ENCODE measurements at places on chromosomes 4 and X.

DNA sequence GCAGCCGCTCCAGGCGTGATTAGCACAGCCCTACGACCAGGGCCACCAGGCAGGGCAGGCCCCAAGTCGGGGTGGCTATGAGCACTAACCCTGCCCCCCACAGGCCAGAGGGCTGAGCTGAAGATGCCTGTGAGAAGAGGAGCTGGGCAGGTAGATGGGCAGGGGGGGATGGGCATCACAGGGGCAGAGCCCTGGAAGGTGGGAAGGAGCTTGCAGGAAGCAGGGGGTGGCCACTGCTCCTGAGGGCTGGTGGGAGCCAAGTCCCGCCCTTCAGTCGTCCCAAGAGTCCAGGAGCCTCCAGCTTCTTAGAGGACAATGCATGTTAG, 7.3 kb upstream of the MXD4 start:
- DNase-seq: no peak

DNA sequence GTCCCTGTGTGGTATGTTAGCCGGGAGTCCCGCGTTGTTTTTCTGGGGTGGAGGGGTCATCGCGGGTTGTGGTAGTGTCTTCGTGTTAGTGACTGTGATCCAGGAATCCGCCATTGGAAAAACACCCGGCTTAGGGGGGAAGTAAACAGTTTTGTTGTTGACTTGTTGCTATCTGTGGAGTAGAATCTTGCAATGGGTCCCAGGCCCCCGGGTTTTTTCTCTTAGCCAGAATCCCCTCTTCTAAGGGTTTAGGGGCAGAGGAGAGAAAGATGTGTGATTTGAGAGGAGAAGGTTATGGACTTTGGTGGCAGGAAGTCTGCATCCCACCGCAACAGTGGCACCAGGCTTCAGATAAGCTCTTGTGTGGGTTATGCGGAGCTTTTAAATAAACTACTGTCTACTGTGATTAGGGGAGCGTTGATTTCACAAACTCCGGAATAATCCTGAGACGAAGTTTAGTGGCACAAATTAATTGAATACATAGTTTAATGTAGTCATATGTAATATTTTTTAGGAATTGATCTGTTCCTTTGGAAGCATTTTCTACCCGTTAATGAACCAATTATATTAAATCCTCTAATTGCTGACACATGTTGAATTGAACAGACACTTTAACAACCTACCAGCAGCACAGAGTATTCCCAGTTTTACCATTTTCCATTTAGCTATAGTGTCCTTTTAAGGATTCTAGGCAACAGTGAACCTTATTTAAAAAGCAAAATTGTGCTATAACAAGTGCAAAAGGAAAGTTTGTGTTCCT, 1.4 kb downstream of the DDX3X start:
- no peak for DNase-seq

DNA sequence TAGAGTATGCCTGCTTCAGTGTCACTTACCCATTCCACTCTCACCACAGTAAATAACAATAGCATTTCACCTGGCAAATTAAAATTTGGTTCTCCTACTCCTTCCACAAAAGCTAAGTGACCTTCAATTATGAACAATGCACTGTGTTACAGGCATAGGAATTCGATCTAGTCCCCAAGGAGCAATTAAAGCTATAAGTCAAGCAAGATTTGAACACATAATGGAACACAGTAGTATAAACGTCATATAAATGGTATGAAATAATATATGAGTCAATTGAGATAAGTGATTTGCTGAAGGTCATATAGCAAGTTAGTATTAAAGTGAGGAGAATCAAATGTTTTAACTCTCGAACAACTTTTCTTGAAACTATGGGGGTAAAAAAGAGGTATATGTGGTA, 65.8 kb downstream of the ARAP2 start:
- no peak for DNase-seq

DNA sequence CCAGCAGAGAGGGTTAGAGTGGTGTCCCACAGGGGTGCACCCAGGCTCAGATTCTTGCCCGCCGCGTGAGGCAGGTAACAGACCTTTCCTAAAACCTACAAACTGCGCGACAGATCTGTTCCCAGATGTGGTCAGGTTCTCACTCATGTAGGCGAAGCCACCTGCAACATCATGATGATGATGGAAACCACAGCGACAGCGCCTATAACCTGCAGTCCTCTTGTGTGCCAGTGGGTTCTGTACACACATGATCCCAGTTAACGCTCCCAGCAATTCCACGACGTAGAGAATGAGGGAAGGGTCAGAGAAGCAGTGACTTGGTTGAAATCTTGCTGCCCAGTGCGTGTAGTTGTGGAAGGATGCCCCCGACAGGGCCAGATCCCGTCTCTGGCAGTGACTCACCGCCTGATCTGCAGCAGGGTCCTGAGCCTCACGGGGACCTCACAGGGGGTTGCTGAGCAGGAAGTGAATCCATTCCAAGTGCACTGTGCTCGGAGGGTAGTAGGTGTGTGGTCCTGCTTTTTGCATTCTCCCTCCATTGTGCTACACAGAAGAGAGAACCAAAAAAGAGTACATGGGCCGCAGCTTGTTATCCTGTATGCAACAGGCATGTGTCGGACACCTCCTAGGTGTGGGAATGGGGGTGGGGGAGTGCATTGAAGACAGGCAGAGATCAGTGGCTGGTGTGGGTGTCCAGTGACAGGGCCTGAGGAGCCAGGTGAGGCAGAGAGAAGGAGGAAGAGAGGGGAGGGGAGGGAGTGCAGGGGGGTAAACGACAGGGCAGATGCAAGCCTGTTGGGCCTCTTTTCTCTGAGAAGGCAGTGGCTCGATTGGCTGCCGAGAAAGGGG, 66.6 kb downstream of the MTMR1 start:
- DNase-seq: no peak

DNA sequence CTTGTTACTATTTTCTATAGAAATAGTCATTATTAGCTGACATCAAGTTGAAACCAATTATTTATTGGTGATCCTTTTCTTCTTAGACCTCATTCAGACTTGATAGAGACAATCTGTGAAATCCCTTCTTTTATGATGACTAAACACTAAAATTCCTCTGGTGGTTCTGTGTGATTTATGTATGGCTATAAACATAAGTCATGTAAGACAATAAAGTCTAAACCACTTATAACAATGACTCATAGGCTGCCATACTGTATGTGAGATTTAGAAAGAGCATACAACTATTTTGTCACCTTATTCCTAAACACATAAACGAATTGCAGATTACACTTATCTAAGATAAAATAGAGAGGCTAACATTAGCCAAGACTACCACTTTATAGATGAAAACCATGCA, 101.1 kb upstream of the PRR32 start:
- no peak for DNase-seq

- no peak for DNase-seq
Measured at GRCh38 chr4:165384598-165384997, 5.8 kb downstream of the CPE start.

DNA sequence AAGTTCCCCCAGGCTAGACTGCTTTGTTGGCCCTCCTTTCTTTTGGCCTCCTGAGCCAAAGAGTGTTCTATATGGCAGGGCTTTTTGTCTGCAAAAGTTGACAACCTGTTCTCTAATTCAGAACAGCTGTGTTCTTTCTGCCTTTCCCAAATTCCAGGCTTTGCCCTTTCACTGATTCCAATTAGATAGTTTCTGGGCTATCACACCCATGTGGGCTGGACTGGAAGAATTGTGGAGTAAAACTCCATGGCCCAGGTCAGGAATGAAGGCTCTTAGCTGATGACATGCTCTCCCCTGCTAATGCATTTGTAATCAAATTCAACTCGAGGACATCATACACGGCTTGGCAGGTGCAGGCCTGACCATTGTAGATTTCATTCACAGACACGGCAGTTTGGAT, 19.4 kb downstream of the BMP3 start:
- DNase-seq: no peak

- DNase-seq: no peak
Measured at GRCh38 chr4:82744284-82744968, 54.2 kb downstream of the SCD5 start.

GRCh38 chr4:95283320-95283719, 265.5 kb downstream of the UNC5C start:
- no peak for DNase-seq

- no peak for DNase-seq
Measured at GRCh38 chr4:169485791-169486742, 126.3 kb downstream of the NEK1 start.

- DNase-seq: no peak
Measured at GRCh38 chrX:42366181-42366580, 411.8 kb downstream of the PPP1R2C start.

DNA sequence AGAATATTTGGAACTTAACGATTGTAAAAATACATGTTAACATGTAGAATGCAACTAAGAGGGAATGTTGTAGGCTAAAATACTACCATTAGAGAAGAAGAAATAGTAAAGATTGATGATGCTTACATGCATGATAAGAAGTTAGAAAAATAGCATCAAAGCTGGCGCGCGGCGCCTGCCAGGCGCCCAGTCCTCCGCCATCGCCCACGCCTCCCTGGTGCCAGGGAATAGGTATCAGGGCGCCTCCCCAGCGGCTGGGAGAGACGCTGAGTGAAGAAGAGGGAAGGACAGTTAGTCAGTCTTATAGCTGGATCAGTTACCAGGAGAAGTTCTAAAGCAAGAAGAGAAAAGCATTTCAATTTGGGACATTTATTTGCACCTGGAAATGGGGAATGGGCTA, 36.0 kb downstream of the NSUN7 start:
- no peak for DNase-seq

DNA sequence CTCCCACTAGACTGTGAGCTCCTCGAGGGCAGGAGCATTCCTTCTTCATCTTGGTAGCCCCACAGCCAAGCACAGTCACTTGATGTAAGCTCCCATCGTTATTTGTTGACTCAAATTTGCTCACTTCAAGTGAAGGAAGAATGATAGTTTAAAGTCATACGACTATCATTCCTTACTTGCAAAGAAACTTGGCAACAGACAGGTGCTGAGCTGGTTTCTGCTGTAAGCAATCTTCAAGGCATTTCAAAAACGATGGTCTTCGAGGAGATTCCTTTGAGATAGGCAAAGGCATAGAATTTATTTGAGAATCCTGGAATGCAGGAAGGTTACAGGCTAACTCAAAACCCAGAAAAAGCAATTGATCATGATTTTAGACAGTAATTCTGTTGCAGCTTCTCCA, 64.8 kb downstream of the QDPR start:
- no peak for DNase-seq

DNA sequence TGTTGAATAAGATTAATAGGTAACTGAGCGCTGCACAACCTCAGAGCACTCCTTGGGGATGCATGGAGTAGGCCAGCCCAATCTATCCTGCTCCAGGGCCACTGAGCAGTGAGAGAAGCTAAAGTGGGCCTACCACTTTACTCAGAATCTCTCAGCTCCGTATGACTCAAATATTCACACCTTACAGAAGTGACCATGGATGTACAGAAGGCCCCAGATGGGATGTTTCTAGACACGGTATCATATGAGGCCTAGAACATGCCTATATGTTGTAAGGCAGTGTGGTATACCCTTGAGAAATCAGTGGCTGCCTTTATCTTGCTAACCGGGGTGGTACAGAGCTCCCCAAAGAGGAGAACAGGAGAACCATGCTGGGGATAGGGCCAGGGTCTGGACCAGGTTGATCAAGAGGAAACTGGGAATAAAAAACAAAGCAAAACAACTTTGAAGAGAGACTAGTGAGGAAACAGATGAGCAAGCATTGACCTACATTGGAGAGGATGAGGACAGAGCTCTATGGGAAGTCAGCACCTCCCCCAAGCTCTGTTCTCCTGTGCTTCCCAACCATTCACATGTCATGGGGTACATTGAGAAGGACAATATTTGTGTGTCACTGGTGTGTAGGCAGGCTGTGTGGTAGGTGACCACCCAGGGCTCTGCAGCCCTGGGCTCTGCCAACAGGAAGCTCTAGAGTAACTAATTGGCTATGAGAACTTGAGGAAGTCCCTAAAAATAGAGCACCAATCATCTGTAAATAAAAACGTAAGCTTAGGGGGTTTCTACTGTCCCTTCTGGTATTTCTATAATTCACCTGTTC, 31.4 kb downstream of the HOPX start:
- no peak for DNase-seq

- DNase-seq: no peak
Measured at GRCh38 chr4:153294631-153295030, 49.9 kb upstream of the MND1 start.

DNA sequence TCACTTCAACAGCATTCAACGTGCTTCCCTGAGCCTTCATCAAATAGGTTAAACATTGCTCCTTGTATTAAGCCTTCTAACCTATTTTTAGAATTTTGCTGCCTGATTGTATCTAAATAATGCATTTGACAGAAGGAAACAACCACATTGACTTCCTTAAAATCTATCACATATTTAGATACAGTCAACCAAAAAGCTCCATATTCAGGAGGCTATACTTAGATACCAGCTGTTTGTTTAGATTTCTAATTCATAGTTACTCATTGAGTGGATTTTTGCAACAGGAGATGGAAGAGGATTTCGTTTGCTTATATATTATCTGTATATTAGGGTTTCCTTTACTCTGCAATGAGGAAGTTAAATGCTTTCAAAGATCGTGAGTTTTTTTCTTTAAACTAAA, 241.1 kb upstream of the PPP1R2C start:
- no peak for DNase-seq

- no peak for DNase-seq
Measured at GRCh38 chr4:83636930-83637329, 101.0 kb downstream of the GPAT3 start.

GRCh38 chr4:123102897-123103471, 180.6 kb upstream of the NUDT6 start:
- no peak for DNase-seq

GRCh38 chr4:139223682-139224317, 46.8 kb upstream of the ELF2 start:
- no peak for DNase-seq

DNA sequence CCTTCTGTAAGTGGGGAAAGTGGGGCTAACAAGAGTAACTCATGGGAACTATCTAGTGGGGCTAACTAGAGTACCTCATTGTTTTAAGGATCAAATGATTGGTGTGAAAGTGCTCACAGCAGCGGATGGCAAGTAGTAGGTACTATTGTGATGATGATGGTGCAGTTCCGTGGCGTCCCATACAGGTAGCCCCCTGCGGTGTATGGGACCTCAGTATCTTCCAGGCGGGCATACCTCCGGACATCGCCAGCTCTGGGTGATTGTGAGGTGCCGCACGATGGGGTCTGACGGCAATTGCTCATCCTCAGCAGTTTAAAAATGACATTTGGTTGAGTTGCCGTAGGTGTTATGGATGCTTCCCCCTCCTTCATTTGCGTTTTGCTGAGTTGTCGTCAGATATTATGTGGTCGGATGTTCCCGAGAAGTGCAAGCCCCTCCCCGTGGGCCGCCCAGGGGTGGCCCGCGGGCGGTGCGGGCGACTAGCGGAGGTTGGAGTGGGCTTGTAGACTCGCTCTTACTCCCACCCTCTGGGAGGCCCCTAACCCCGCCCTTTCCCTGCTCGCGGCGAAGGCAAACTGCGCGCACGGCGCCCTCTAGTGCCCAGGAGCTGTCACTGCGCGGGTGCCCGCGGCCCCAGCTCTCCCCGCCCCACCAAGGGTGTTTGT, 18.3 kb upstream of the GPR101 start:
- DNase-seq: peak; percentile 66

GRCh38 chr4:1404573-1405253, 1.5 kb downstream of the NKX1-1 start:
- DNase-seq: no peak

DNA sequence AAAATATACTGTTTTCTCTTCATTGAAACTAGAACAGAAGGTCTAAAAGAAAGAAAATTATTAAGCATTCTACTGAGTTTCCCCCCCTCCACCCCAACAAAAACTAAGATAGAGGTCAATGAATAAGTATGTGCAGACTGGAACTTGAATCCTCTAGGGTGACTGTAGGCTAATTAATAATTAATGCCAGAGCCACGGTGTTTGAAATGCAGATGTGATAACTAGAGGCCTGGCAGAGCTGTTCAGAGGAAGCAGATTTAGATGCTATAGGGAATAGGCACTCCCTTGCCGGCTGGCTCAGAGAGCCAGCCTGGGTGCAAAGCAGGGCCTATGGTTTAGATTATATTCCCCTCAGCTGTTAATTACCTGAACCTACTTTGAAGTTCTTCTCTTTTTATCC, 12.2 kb upstream of the POU3F4 start:
- no peak for DNase-seq
